Right forelimb (tissue), 1 donor: ENCODE measurements at places on chromosomes 12 and 14.

GRCh38 chr12:71626098-71626497 lies 37.5 kb downstream of the ZFC3H1 start:
- DNase-seq = no peak

- DNase-seq = no peak
These were observed 42.1 kb upstream of the TESC start for GRCh38 chr12:117141097-117141898.

- peak; percentile 65 for DNase-seq
These were observed 414.9 kb downstream of the APAF1 start for GRCh38 chr12:99059824-99060511.

DNA sequence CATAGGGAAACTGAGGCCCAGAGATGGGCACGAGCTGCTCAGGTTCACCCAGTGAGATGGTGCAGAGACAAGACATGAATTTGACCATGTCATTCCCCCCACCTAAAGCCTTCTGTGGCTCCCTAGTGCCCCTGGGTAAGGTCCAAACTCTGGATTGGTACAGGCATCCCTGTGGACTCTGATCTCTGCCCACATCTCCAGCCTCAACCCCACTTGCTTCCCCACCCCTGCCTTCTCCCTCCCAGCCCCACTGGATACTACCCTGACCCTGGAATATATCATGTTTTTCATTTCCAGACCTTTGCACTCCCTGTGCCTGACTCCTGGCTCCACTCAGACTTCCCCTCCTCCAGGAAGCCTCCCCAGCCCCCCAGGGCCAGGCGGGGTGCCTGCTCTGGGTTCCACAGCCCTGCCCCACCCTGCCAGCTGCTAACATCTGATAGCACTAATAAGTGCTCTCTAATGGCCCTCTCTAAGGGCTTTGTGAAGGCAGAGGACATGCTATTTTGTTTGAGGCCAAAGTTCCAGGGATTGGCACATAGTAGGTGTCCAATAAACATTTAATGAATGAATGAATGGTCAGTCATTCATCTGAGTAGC lies 1.1 kb upstream of the SDSL start:
- DNase-seq = no peak

DNA sequence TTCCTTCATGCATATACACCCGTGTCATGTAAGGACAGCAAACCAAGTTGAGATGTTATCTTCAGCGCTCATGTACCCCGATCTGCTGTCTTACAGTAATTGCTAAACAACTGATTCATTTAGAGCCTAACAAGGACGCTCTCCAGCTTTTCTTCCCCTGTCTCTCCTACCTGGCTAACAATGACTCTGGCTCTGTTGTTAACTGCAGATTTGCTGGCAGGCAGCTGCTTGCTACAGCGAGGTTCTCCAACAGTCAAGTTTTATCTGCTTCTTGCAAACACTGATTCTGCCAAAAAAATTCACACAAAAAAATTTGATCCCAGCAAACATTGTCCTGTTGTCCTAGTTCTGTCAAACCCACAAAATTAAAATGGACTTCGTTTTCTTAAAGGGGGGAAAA lies 101.6 kb downstream of the OTX2 start:
- DNase-seq = no peak

- no peak for DNase-seq
These were observed 12.5 kb downstream of the AVPR1A start for GRCh38 chr12:63138488-63138887.

GRCh38 chr14:38931969-38932652 lies 170.9 kb downstream of the SEC23A start:
- DNase-seq = no peak

DNA sequence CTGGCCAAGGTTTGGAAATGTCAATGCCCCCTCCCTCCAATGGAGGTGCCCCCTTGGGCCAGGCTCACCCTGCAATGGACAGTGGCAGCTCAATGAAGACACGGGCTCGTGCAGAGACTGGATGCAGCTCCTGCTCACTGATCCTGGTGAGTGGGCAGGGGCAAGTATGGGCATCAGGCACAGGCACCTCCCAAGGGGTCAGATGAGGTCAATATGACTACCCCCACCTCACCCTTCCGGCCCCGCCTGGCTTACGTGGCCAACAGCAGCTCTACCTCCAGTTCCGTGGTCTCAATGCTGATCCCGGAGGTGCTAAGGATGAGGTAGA lies 13.6 kb downstream of the ITGA7 start:
- DNase-seq = no peak

DNA sequence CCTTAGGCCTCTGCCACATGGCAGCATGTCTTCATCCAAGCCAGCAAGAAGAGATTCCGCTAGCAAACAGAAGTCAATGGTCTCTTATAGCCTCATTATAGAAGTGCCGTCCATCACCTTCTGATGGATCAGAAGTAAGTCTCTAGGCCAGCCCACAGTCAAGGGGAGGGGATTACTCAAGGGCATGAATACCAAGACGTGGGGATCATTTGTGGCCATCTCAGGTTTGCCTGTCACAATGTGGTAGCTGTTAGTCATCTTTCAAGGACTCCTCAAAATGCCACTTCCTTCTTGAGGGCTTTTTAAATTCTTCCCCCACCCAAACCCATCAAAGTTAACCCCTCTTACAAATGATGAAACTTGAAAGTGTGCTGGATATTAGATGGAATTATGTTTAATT lies 8.1 kb upstream of the ADCY6 start:
- DNase-seq = no peak

DNA sequence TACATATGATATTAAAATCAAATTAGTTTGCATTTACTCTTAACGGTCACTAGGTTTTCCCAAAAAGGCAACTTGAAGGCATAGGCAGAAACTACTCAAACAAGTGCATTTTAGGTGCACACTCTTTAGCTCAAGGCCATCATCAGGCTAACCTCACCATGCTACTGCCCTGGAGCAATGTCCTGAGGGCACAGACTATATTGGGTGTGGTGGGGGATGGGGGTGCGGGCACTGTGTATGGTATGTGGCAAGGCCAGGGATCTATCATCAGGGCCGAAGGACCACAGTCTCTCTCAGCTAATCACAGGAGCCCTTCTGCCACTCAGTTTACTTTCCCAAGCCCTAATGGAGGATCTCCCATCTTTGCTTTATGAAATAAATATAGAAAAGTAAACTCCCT lies 51.9 kb downstream of the SH2B3 start:
- no peak for DNase-seq

DNA sequence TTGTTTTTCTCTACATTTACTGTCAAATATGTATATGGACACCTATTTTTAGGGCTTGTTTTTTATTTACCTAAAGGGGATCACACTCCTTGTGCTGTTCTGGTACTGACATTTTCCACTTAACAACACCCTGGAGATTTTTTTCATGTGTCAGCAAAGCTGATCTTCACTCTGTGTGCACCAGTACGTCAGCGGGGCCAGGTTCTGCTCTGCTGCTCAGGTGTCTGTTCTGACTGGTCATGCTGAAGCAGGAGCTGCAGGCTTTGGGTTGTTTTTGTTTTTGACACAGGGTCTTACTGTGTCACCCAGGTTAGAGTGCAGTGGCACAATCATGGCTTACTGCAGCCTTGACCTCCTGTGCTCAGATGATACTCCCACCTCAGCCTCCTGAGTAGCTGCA lies 81.9 kb upstream of the CCND2 start:
- DNase-seq = no peak

GRCh38 chr12:56288705-56289387 lies 11.3 kb downstream of the CS start:
- DNase-seq = no peak

DNA sequence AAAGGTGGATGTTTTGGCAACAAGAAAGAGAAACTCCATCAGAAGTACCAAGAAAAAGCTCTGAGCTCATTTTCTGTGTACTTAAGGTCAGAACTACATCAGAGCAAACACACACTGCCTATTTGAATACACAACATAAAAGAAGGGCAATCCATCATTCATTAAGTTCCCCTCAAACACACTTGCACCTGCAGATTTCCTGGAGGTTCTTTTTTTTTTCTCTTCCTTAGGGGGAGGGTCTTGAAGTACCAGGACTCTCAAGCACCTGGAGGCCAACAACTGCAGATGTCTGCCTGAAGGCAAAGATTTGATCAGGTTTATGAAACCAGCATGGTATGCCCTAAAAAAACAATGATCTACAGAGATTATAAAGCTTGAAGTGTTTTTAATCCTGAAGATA lies 26.1 kb upstream of the PTHLH start:
- DNase-seq = no peak

DNA sequence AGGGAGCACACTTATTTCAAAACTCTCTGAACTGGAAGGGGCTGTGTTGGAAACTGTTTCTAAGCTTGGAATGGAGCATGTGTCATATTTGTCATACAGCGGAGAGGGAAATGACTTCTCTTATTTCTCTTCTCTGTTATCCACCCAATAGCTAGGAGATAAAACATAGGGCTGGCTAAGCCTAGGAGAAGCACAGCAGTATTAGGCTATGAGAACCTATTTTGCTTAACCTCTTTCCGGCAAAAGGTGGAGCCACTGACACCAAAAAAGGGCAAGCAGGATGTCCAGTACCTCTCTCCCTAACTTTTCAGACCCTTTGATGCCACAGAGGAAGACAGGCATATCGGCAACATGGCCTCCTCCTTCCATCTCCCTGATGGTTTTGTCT lies 148.3 kb downstream of the CRADD start:
- DNase-seq = no peak

- no peak for DNase-seq
These were observed 87.0 kb downstream of the SEC23A start for GRCh38 chr14:39015964-39016577.

DNA sequence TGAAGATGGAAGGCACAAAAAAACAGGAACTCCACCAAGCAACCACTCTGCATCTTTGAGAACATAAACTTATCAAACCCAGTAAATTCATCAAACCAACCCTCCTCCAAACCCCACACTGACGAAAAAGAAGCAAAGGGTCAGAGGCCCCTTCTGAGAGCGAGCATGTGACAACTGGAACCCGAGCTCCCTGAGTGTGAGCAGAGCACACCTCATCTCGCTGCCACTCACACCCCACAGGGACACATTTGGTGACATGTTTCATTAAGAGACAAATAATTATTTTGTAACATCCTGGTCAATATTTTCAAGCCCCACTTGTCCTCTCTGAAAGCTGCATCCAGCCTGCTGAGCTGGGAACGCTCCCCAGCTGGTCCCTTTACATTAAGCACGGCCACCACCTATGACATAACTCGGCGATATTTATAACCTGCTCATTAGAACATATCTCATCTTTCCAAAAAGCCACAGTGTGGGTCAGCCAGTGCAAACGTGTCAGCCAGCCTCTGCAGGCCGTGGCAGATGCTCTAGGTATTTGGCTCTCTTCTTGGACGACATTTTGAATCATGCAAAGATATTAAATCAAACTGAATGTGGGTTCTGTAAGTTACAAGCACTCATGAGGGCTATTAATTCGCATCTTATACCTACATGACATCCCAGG lies 120.1 kb downstream of the TTC7B start:
- DNase-seq = no peak

DNA sequence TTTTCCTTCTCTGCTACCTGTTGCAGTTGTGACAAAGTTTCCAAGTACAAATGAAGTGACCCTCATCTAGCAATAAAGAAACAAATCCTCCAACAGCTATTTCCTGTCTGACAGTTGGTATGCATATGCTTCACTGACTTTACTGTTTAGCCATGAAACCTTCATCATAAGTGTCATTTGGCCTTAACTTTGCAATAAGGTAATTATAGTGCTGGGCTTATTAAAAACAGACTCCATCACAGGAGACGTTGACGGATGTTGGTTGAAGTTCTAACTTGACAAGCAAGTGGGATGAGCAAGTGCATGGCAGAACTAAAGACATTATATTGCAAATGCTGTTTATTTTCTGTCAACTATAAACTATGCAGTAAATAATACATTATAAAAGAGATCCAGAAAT lies 425.2 kb downstream of the RPS29 start:
- DNase-seq = no peak

GRCh38 chr12:19260135-19260534 lies 130.6 kb downstream of the PLEKHA5 start:
- DNase-seq = no peak

GRCh38 chr14:20295067-20295466 lies 10.7 kb downstream of the TTC5 start:
- DNase-seq = no peak

GRCh38 chr12:53221203-53222080 lies 10.6 kb downstream of the RARG start:
- DNase-seq = peak; percentile 87

GRCh38 chr12:47889040-47889439 lies 15.8 kb downstream of the VDR start:
- no peak for DNase-seq

DNA sequence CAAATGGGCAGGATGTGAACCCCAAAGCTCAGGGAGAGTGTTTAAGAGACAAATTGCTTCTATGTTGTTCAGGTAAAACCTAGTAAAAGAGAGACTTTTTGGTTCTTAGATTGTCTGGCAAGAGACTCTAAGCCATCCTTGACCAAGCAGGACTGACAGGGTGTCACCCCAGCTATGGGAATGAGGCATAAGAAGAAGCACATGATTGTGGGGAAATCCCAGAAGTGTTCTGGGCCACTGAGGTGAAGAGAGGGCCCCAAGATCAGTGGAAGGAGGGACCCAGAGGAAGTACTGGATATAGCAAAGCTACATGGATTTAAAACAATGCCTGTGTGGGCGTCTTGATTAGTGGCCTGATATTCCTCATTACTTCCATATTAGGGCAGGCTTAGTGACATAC lies 99.0 kb downstream of the SAMD4A start:
- no peak for DNase-seq

DNA sequence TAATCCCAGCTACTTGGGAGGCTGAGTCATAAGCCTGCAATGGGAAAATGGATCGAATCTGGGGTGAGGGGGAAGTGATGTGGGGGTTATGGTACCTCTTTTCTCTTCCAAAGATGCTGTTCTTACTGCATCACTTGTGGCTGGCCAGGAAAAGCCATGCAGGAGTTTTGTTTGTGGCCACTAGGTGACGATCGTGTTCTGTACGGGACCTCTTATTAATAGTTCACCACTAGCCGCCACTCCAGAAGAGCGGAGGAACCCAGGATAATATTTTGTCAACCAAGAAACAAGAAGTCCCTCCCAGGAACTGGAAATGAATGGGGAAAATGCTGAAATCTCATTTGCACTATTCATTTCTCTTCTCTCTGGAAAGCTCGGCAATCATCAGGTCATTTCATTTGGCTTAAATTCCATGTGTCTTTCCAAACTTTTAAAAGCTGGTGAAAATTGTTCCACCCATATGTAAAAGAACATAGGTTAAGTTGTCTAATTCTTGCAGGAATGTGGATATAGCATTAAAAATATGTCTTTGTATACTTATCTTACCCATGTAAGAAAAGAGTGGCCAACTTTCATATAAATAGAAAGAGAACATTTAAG lies 8.9 kb downstream of the GPR65 start:
- peak; percentile 63 for DNase-seq

DNA sequence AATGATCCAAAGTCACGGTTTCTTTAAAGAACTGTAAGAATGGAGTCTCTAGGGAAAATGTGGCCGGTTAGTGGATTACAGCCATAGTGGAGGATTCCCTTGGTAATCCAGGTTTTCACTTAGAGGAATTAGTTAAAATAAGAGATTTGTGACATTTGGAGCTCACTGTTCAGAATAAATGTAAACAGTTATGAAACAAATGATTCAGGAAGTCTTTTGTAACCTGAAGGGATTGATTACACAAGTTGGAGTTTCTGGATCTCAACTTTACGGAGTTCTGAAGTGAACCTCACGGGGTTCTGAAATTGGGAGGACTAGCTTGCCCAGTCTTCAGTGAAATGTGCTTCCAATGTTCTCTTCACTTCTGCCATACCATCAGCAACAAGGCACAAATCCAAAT lies 234.4 kb upstream of the FKBP4 start:
- DNase-seq = no peak
